ENCODE measurements at places on chromosomes 5 and 9.
A peak's percentile ranks its signal among the peaks of the same experiment; 100 is the strongest.

DNA sequence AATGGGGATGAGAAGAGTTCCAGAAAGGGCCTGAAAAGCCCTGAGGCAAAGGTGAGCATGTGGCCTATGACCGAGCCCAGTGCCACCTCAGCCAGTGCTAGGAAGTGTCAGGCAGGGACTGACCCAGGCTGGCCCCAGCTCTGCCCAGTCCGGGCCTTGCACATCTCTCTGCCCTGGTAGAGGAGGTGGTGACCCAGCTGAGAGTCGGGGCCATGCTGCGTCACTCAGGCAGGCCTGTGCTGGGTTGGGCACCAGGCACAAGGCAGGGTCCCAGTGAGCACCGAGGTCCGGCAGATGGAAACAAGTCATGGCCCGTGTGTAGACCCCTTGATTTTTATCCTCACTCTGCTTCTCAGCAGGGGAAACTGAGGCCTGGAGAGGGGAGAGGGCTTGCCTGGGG, 729 bp downstream of the CDHR2 start:
- no peak for DNase-seq

GRCh38 chr5:170491479-170491878, 12.3 kb upstream of the KCNIP1 start:
- peak; percentile 33 for DNase-seq

- no peak for DNase-seq
Observed at GRCh38 chr5:162473041-162473714, 405.6 kb downstream of the GABRG2 start.

DNA sequence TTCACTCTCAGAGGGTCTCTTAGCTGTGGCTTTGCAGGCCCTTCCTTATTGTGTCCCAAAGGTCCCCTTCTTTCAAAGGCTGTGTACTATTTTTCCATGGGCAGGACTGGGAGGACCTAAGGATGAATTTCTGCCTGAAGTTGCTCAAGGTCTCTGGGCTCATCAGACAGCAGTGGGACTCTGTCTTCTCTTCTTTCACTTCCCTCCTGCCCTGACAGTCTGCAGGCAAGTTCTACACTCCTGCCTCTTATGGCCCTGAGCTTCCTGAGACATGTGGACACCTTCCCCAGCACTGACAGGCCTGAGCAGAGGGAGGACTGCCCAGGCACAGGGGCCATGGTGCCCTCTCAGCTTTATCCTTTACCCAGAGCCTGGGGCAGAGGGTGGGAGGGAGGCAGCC, 14.8 kb downstream of the ENHO start:
- no peak for DNase-seq

GRCh38 chr5:173045474-173045873, 10.7 kb upstream of the CREBRF start:
- no peak for DNase-seq
